ENCODE measurements at places on chromosomes 3 and 15.

DNA sequence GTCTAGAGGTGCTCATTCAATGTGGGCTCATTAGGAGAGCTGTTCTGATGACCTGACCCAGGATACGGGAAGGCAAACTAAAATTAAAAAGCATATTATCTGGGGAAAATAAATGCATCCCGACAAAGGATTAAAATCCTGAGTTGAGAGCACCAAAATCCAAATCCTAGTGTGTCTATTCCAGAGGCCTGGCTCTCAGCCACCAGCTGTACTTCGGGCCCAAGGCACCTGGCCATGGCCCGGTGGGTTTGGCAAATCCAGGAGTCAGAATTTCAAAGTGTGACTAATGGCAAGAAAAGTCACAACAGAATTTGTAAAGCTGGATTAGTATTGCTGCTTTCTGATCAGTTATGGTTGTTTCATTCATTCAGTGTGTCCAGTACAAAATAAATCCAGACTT is 2.6 kb upstream of the LYSMD4 start:
- no peak for DNase-seq

DNA sequence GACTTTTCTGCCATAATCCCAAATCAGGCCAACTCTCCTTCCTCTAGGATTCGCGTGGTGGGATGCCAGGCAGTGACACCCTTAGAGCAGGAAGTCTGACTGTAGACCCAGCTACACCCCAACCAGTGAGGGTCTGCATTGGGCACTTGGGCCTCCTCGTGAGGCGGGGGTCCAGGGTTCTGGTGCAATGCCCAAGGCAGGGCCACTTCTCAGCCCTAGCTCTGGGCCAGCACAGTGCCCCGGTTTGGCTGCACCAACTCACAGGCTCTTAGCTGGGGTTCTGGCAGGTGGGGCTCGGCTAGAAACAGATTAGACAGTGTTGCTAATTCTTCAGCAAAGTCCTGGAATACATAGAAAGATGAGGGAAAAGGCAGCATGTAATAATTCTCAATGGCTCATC is 12.7 kb downstream of the CDAN1 start:
- DNase-seq: no peak

GRCh38 chr3:168722091-168722490 is 626.4 kb upstream of the GOLIM4 start:
- DNase-seq: peak; percentile 6

- DNase-seq: no peak
These were observed 3.6 kb upstream of the RAB6B start for GRCh38 chr3:133899311-133899710.

DNA sequence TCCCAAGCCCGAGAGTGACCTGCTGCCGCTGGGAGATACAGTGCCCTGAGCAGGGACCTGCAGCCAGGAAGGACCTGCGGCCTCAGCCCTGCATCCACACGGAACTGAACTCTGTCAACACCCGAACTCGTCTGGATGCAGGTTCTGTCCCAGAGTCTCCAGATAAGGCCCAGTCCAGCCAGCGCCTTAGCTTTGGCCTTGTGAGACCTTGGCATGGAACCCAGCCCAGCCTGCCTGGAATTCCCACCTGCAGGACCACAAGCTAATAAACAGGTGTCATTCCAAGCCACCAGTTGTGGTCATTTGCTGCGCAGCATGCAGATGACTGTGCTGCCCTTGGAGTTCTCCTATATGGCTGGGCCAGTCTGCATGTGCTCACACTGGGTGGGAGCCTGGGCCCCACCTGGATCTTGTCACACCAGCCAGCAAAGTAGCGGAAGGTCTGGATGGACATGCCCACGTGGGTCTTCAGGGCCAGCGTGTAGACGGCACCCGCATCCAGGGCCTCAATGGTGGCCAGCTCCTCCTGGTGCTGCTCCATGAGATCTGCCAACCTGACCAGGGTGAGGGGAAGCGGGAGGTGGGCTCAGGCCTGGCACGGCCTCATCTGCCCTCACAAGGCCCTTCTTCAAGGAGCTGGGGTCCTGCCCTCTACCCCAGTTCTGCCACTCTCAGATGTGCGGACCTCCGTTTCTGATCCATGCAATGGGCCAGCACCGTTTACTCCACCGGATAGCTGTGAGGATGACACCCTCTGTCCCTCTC is 47.2 kb upstream of the SLC41A3 start:
- DNase-seq: no peak

DNA sequence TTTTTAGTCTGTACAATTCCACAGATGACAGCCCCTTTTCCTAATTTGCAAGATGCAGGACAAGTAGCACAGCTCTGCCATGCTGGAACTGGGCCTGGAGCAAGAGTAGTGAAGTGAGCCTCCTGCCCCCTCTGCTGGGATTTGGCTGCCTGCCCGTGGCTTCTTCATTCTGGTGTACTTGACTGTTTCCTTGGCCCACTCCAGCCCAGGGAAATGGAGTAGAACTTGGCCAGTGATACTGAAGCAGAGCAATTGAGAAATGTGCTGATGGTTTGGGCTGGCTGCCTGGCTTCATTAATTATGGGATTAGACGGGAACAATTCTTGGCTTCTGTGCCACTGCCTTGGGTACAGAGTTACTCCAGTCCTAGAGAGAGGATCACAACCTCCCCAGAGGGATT is 2.8 kb downstream of the GPD1L start:
- no peak for DNase-seq

GRCh38 chr3:12954891-12955650 is 113.7 kb upstream of the RPL32 start:
- no peak for DNase-seq

- no peak for DNase-seq
These were observed 46.2 kb downstream of the PTH1R start for GRCh38 chr3:46923559-46924350.

- no peak for DNase-seq
These were observed 5.1 kb downstream of the MIX23 start for GRCh38 chr3:122377975-122378374.

DNA sequence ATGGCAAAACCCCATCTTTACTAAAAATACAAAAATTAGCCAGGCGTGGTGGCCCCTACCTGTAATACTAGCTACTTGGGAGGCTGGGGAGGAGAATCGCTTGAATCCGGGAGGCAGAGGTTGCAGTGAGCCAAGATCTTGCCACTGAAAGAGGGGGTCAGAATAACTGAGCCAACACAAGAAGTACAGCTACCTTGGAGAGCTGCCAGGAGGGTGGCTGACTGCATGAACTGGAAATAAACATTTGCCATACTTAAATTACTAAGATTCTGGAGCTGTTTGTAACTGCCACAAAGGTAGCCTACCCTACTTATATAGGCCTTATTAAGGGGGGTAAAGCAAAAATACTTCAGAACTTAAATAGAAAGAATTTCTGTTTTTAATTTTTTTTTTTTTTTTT is 15.4 kb upstream of the PIK3CB start:
- no peak for DNase-seq

- DNase-seq: no peak
These were observed 1.0 kb downstream of the MASP1 start for GRCh38 chr3:187290503-187290902.

- DNase-seq: no peak
These were observed 198.8 kb upstream of the TTC14 start for GRCh38 chr3:180403156-180403555.

DNA sequence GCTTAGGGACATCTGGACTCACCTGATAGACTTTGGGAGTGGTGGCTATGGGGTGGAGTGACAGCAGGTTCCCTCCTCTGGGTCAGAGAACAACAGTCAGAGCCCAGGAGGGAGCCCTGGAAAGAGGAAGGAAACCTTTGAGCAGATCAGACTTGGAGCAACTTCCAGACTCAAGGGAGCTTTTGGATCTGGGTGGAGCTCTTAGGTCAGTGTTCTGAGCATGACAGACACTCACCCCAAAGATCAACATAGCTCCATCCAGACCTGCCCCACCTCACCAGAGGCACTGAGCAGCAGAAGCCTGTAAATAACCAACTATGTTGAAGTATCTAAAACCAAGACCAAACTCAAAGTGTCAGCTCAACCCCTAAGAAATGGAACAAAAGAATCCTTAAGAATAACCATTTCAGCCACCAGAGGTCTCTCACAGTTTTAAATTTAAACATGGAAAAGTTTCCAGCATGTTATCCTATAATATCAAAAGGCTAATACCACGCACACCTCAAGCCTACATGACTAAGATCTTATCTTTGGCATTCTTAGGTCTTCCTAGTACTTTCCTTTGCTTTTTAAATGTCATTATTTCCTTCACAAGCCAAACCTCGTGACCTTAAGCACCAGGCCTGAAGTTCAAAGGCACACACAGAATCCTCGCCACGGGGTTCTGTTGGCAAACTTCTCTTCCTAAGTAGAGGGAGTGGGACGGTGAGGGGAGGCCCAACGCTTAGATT is 56.4 kb downstream of the UMPS start:
- DNase-seq: no peak

DNA sequence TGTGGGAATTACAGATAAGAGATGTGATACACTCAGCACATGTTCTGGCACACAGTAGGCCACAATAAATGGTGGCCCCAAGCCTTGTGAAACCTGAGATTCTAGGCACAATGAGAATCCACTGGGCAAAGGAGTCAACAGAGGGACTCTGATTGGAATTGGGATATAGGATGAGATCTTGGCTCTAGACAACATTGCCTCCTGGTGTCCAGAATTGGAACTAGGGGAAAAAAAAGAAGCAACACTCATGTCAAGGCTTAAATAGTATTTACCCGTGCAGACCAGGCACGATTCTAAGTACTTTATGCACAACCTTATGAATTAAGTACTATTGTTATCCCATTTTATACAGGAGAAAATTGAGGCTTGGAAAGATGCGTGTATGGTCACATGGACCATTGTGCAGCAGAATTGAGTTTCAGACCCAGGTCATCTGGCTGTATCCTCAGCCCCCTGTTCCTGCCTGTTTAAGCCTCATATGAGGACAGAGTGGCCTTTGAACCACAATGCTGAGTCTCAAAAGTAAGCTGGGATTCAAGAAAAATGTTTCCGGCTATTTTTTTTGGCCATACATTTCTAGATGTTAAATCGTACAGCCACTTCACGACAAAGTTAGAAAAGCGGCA is 124.8 kb downstream of the SV2B start:
- DNase-seq: no peak

GRCh38 chr3:17138246-17139039 is 253.7 kb downstream of the PLCL2 start:
- no peak for DNase-seq

- no peak for DNase-seq
These were observed 293.5 kb downstream of the CGGBP1 start for GRCh38 chr3:87765256-87765655.

DNA sequence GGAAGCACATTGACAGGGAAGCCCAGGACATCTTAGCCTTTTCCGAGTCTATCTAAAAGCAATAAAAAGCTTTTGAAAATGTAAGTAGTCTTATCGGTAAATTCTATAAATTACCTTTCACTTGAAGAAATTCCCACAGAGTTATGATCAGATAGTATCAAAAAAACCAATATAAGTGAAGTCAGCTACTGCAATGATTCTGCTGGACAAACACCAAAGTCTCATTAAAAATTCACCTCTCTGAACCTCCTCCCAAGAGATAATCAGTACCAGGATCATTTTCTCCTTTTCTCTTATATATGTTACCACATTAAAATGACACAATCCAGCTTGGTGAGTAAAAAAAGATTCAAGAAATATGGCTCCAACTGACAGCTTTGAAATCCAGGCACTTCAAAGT is 69.2 kb downstream of the FRMD5 start:
- no peak for DNase-seq

DNA sequence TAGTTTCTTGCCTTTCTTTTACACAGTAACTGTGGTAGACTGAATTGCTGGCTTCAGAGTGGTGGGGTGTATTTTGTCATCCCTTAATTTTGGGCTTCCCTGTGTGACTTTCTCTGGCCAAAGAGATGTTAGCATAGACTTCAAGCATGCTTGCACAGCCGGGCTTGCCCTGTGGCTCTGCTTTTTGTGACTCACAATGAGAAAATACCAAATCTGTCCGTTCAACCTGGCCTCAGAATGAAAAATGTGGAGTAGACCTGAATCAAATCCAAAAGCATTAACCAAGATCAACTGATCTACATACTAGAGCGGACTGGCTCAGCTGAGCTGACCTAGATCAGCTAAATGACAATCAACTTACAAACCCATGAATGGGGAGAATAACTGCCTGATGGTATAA is 51.4 kb downstream of the PLAAT1 start:
- no peak for DNase-seq

GRCh38 chr3:112653209-112653871 is 12.4 kb upstream of the CCDC80 start:
- peak; percentile 71 for DNase-seq

GRCh38 chr3:197376735-197377555 is 78.5 kb upstream of the DLG1 start:
- no peak for DNase-seq
